ENCODE measurements at places on chromosomes 16 and 17. TPM values are rescaled to one million over a fixed set of nuclear protein-coding genes. Genes with fewer than 3 reads are reported as not detected.

MYL11 gene
- total RNA-seq = 1.2 TPM

GUCY2D gene
- not detected for total RNA-seq

ACSM3 gene
- total RNA-seq = 11.0 TPM

FADS6 gene
- not detected for total RNA-seq

KLHL10 gene
- total RNA-seq = 0.19 TPM

TNFRSF17 gene
- not detected for total RNA-seq

HSD11B2 gene
- total RNA-seq = 2.8 TPM

ATP2C2 gene
- total RNA-seq = not detected

KRTAP9-2 gene
- not detected for total RNA-seq

FAM171A2 gene
- total RNA-seq = 0.14 TPM

CTF1 gene
- total RNA-seq = 0.16 TPM

CACNA1H gene
- total RNA-seq = 0.32 TPM

ELAC2 gene
- total RNA-seq = 90.3 TPM

OR2C1 gene
- not detected for total RNA-seq

Data from activated naive CD8-positive, alpha-beta T cell treated with anti-CD3 and anti-CD28 coated beads for 36 hours (primary cell).